ENCODE measurements at places on chromosomes 7 and 10. TPM values are rescaled to one million over a fixed set of nuclear protein-coding genes. Genes with fewer than 3 reads are reported as not detected.

DNAH11 gene
- total RNA-seq = 0.59 TPM

UNC5B gene
- 11.7 TPM for total RNA-seq

TAS2R39 gene
- total RNA-seq = not detected

LRRN3 gene
- total RNA-seq = 16.4 TPM

PCGF6 gene
- total RNA-seq = 8.0 TPM

IGF2BP3 gene
- total RNA-seq = not detected

CRYGN gene
- not detected for total RNA-seq

MYO1G gene
- total RNA-seq = 0.73 TPM

NEUROG3 gene
- not detected for total RNA-seq

All from heart right ventricle (tissue), 16 donors.